ENCODE measurements at places on chromosomes 11 and 22. TPM values are rescaled to one million over a fixed set of nuclear protein-coding genes. Genes with fewer than 3 reads are reported as not detected.

The SYT8 gene
- total RNA-seq: not detected

The SMC1B gene
- 1.1 TPM for total RNA-seq

- H3K4me1 ChIP-seq: peaks cover 7% of the 10 kb centered on the region
- peak; percentile 5 for DNase-seq
- peaks cover 2% of the 10 kb centered on the region for H3K36me3 ChIP-seq
- no peak overlapping the region for H3K4me3 ChIP-seq
Measured at GRCh38 chr11:2789331-2789730, 89.5 kb upstream of the KCNQ1OT1 start.

DNA sequence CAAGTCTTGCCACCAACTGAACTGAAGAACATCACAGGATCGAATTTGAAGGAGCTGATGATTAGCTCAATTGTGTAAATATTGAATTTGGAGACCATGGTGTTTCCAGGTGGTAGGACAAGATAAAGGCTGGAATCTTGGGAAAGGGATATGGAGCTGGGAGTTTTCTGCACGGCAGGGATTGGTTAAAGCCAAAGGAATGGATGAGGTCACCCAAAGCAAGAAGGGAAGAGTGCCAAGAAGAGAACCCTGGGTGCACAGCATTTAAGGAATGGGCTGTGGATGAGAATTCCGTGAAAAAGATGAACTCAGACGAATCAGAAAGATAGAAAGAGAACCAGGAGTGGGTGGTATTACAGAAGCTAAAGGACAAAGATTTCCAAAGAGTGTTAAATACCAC is 29.4 kb upstream of the RRAS2 start:
- no peak overlapping the region for H3K27ac ChIP-seq
- H3K27me3 ChIP-seq: no peaks in the 10 kb centered on the region
- H3K4me1 ChIP-seq: no peaks in the 10 kb centered on the region
- DNase-seq: no peak

- peaks cover 1% of the 10 kb centered on the region for H3K36me3 ChIP-seq
- H3K27me3 ChIP-seq: peaks cover 8% of the 10 kb centered on the region
- H3K27ac ChIP-seq: peak overlapping the region; percentile 70
- peak overlapping the region; percentile 82 for H3K4me3 ChIP-seq
Measured at GRCh38 chr11:64745521-64746328, 1.8 kb upstream of the RASGRP2 start.

DNA sequence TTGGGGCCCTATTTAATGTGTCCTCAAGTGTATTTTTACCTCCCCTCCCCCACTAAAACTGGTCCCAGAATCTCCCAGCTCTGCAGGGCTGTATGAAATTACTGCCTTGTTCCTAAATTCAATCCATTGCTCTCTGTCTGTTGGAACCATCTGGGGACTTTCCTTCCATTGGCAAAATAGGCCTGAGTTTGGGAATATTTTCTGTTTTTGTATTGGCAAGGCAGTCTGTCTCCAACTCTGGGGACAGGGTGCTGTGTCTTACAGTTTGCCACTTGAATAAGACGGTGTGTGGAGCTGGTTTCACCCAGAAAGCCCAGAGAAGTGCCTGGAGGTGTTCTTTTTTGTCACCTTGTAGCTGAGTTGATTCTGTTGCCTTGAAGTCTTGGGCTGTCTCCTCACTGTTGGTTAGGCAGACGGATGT is 1.3 kb downstream of the PACS1 start:
- H3K36me3 ChIP-seq: peaks cover 65% of the 10 kb centered on the region
- peak; percentile 36 for DNase-seq
- peak overlapping the region; percentile 97 for H3K4me3 ChIP-seq
- no peaks in the 10 kb centered on the region for H3K27me3 ChIP-seq
- peaks cover 58% of the 10 kb centered on the region for H3K4me1 ChIP-seq

GRCh38 chr11:10348650-10349280 is 43.9 kb downstream of the ADM start:
- no peak overlapping the region for H3K27ac ChIP-seq
- no peaks in the 10 kb centered on the region for H3K4me1 ChIP-seq
- no peak overlapping the region for H3K4me3 ChIP-seq
- H3K36me3 ChIP-seq: no peaks in the 10 kb centered on the region

- no peaks in the 10 kb centered on the region for H3K36me3 ChIP-seq
- peaks cover 5% of the 10 kb centered on the region for H3K27me3 ChIP-seq
- H3K27ac ChIP-seq: no peak overlapping the region
- peaks cover 9% of the 10 kb centered on the region for H3K4me1 ChIP-seq
- no peak for DNase-seq
Measured at GRCh38 chr11:69217276-69218105, 61.8 kb downstream of the SMIM38 start.
